Stimulated activated CD4-positive, alpha-beta T cell treated with anti-CD3 and anti-CD28 coated beads, Interleukin-1b, Interleukin-23, amount 100 ng/mL, for 24 hours (primary cell): ENCODE measurements at places on chromosomes 4 and X.

- DNase-seq = no peak
Measured at GRCh38 chr4:53512608-53513007, 78.7 kb downstream of the LNX1 start.

DNA sequence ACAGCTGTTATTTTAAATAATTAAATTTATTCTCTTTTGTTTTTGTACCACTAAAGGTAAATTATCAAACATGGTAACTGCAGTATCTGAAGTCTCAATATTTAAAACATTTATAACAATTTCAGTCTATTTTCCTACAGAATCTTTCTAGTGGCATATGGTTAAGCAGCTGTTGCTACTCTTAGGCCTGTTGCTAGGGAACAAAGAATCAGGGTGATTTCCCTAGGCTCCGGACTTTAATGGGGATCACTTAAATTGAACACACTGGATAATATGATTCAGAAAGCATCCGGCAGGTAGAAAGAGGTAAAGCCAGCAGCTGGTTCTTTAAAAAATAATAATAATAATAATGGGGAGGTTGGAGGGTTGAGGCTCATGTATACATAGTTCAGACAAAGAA, 17.6 kb downstream of the FBXO8 start:
- DNase-seq = no peak

GRCh38 chrX:71492231-71493065, 40.5 kb upstream of the OGT start:
- DNase-seq = peak; percentile 20

- DNase-seq = no peak
Measured at GRCh38 chr4:22635692-22636091, 57.0 kb upstream of the GBA3 start.

GRCh38 chr4:164136180-164136616, 617.7 kb upstream of the SMIM31 start:
- DNase-seq = no peak

DNA sequence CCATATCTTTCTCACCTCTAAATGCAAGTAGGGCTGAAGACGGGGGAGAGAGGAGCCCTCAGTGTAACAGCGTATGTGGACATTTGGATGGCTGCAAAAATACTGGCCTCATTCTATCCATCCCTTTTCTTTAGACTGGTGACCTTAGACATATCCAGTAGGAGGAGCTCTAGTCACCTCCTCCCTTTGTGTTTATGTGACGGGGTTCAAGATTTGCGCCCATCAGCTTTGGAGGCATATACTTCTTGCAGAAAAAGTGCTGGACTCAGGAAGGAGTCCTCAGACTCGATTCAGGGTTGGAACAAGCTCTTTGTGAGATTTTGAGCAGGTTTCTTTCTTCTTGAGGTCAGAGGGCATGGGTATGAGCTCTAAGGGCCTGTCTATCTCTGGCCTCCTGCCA, 86.2 kb downstream of the MAMLD1 start:
- no peak for DNase-seq
